ENCODE measurements at places on chromosomes 11 and 22. TPM values are rescaled to one million over a fixed set of nuclear protein-coding genes. Genes with fewer than 3 reads are reported as not detected.

GRCh38 chr11:112523951-112524350 is 263.3 kb upstream of the PLET1 start:
- DNase-seq: no peak

The SLN gene
- total RNA-seq: not detected

DNA sequence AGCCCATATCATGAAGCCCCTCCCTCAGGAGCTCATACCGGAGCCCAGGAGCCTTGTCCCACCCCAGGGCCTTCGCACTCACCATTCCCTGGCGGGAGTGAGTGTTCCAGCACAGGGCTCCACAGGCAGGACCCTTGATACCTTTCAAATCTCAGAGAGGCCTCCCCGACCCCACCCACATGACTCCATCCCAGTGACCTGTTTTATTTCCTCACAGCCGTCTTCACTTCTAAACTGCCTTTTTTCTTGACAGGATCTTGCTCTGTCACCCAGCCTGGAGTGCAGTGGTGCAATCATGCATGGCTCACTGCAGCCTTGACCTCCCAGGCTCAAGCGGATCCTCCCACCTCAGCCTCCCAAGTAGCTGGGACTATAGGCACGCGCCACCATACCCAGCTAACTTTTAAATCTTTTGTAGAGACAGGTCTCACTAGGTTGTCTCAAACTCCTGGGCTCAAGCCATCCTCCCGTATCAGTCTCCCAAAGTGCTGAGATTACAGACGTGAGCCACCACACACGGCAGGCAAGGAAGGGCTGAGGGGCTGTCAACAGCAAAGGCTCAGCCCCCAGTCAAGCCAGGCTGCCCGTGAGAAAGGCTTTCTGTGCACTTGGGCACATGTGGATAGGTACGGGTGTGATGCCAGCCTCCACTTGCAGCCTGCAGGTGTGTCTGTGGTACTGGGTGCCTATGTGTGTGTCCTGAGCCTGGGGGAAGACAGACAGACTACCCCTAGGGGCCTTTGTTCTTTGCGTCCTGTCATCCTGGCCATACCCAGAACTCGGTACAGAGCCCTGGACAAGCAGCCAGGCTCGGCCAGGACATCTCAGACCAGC is 9.3 kb downstream of the RPL3 start:
- no peak for DNase-seq

The PIWIL4 gene
- total RNA-seq: 0.34 TPM

DNA sequence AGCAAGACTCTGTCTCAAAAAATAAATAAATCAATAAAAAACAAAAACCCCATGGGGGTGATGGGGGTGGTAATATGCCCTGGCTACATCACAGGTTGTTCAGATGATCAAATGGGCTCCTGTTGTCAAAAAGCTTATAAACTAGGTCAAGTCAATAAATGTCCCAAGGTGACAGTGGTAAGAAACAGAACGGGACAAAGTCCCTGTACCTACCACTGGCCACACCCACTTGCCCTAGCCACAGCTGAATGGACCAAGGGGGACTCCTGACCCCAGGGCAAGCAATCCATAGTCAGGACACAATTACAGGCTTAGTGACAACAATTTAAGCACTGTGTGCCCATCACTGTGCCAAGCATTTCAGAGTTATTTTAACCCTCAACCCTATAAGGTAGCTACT is 6.0 kb downstream of the NAGA start:
- DNase-seq: no peak

DNA sequence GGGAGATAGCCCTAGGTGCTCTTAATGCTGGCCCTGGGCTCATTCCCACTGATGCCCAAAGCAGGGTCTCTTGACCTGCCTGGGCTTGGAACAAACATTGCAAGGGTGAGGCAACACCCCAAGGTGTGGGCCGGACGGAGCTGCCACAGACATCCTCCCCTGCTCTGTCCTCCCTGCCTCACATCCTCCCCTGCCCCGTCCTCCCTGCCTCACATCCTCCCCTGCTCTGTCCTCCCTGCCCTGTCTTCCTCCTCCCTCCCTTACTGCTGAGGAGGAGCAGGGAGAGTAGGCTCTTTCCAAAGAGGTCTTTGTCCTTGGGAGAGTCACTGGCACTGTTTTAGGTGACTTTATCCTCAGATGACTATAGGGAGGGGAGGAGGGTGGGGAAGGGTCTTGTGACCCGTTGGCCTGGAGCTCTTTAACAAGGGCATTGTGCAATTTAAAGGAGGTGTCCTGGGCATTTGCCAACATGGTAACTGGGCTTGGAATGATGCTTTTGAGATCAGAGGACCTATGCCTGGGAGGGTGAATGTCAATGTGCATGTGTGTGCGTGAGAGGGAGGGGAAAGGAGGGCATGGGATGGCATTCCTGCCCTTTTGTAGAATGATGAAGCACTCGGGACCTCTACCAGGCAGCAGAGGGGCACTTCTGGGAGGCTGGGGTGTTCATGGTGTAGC is 700 bp downstream of the FAM180B start:
- DNase-seq: no peak

GRCh38 chr11:60803273-60803936 is 18.3 kb downstream of the MS4A10 start:
- no peak for DNase-seq

GRCh38 chr22:37151401-37151800 is 1.7 kb upstream of the IL2RB start:
- no peak for DNase-seq

DNA sequence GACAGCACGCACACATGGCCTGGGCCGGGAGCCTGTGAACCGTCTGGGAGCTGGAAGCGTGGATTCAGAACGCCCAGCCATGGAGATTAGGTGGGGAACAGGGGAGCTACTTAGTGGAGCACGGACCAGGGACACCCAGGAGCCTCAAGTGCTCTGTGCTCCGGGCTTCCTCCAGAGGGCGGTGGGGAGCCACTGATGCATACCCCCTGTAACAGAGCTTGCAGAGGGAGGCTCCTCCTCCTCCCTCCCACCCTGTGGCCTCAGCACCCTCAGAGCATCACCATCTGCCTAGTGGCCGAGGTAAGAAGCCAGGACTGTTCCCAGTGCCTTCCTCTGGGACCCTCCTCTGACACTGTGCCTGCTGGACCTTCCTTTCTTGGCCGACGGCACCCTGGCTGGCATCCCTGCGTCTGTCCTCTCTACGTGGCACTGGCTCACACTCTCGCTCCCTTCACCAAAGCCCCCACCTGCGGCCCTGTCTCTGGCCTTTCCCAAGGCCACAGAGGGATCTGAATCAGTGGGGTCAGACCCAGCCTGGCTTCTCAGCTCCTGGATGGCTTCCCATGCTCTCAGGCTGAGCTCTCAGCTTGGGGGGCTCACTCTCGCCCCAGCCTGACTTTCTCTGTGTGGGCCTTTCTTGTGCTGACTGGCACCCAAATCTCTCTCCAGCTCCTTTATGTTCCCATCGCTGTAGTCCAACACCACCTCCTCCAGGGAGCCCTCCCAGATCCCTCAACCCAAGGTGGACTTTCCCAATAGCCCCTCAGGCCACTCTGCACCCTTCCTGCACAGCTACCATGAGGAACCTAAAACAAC is 780.9 kb downstream of the BRD1 start:
- peak; percentile 46 for DNase-seq

The SUSD2 gene
- 6.6 TPM for total RNA-seq

The CCDC89 gene
- 0.22 TPM for total RNA-seq

DNA sequence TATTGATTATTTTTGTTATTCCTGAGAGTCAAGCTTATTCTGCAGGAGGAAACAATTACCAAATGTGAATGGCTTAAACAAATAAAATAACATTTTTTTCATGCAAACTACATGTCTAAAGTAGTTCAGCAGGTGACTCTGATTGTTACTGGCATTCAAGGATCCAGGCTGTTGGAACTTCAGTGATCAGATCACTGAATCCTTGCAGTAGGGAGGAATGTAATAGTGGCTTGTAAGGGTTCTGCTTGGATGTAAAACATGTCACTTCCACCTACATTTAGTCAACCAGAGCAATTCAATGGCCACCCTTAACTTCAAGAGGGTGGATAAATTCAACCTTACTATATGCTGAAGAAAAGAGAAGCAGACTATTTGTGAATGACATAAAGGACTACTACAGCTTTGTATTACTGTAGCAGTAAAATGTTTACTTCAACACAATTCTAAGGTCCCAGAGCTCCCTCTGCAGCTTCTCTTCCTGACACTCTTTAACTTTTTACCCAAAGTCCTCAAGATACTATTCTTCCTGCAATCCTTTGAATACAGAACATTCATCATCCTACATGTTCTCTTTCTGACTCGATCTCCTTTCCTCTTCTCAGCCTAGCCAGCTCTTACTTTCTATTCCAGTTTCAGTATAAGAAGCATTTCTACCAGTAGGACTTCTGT is 284.0 kb downstream of the LRRC4C start:
- DNase-seq: no peak

- no peak for DNase-seq
Measured at GRCh38 chr11:65773784-65774411, 6.9 kb downstream of the AP5B1 start.

GRCh38 chr11:97856666-97857065 is 1164.1 kb upstream of the CNTN5 start:
- no peak for DNase-seq

DNA sequence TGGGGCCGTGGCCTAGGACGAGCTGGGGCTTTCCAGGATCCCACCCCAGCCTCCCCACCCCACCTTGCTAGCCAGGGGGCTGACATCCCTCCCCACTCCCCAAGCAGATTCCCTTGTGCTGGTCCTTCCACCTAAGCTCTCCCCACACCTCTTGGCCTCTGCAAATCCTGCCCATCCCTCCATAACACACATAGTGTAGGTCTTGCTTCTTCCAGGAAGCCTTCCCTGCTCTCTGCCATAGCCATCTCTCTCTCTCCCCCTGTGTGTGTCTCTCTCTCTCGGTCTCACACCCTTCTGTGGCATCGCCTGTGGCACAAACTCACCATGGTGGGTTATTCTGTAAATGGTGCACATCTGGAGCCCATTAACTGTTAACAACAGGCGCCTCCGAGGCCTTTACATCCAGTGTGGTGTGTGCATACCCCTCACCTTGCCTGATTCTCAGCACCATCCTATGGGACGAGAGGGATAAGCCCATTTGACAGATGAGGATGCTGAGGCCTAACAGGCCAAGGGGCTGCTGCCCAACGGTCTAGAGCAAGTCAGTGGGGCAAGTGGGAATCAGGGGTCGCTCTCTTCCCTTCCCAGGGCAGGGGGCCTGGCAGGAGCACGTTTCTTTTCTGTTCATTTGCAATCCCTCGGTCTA is 22.2 kb upstream of the PICK1 start:
- DNase-seq: no peak

- no peak for DNase-seq
Measured at GRCh38 chr11:16797776-16798175, 59.3 kb downstream of the C11orf58 start.

DNA sequence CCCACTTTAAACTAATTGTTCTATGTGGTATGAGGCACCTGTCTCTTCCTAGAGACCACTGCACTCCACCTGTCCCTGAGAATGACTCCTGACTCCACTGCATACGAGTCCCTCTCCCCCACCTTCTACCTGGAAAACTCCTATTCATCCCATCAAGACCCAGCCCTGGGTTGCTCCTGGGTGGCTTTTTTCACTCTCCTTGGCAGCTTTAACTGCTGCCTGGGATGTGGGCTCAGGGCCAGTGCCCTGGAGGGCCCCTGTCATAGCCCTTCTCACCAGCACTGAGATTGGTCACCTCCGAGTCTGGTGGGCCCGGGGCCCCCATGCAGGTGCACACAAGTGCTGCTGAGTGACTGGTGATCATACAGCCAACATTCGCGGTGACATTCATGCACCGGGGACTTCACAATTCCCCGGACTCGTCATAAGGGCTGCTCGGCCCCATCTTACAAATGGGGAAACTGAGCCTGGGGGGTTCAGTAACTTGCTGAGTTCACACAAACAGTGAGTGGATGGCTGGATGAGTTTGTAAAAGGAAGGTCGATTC is 25.9 kb upstream of the TOLLIP start:
- DNase-seq: no peak

DNA sequence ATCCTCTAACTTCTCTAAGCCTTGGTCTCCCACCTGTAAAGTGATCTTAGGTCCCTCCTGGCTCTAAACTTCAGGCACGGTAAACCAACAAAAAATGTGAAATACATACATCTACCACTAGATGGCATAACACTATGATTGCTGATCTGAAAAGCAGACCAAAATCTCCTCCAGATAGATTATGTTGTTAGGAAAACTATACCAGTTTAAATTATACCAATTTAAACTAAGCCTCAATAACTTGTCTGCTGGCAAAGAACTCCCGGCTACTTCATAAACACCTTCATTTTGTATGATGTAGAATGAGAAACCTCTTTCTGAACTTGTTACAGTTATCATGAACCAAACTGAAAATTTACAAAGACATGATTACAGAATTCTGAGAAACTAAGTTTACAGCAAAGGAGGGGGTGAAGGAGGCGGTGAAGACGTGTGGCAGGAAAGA is 85.9 kb downstream of the SBF2 start:
- DNase-seq: peak; percentile 58

DNA sequence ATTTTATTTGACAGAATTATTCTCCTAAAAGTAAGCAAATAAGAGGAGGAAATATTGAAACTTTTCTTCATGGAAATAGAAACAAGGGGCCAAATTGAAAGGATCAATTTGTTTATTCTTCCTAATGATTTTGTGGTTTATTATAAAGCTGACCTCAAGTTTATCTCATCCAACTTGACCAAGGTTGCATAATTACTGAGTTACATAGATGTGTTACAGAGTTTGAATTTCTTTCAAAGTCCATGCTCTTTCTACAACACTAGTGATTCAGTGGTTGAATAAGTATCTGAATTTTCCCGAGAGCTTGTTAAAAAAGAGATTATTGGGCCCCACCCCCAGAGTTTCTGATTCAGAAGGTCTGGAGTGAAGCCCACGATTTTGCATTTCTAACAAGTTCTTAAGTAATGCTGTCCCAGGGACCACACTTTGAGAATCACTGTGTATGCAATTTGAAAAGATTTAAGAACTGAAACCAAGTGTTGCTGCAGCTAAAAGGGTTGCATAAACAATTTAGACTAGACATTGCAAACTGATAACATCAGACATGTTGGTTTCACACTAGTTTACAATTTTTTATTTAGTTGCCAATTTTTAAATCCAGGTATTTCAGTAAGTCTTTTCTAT is 485.7 kb upstream of the ANO5 start:
- no peak for DNase-seq

DNA sequence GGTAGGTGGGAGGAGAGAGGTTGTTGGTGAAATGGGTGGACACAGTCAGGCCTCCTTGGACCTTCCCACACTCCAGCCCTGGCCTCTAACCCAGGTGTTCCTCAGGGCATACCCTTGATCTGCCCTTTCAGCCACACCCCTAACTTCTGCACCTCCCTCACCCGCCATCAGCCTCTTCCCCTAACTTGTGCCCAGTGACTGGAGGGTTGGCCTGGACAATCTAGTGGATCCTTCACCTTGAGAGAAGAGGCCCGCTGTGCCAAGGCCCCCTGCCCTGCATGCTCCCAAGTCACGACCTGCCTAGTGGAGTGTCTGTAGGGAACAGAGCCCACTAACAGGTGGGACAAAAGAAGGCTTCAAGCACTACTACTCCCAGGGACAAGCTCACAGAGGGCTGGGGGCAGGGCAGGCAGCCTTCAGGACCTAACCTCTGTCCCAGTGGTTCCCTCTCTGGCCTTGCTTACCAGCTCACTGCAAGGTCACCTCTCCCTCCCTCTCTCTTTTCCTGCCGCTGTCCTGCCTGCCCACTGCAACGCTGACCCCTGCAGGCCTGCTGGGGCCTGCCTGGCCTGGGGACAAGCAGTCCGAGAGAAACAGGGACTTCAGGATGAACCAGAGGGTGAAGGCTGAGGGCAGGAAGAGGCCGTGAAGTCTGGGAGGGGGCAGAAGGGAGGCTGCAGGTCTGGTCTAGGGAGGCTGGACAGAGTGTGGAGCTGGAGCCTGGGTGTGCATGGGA is 3.3 kb downstream of the SYT7 start:
- no peak for DNase-seq

The SEPTIN3 gene
- 9.3 TPM for total RNA-seq

The HTR3A gene
- total RNA-seq: 0.12 TPM

Measured in HCT116 (cell line).